ENCODE measurements at places on chromosomes 13 and 19.
A peak's percentile ranks its signal among the peaks of the same experiment; 100 is the strongest.

DNA sequence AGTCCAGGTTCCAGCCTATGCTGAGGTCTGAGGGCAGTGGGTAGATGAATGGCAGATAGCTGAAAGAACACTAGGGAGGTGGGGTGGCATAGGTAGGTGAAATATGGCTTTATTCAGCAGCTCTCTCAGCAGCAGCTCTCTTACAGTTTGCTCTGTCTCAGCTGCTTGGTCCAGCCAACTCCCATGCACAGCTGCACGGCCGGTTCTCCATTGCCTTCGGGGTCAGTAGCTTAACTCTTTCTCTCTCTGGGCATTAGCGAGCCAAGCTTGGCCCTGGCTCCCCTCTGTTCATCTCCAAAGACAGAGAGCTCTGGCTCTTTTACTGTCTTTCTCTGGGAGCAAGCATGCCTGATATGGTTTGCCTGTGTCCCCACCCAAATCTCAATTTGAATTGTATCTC lies 151.9 kb downstream of the MYO16 start:
- DNase-seq, result no peak

DNA sequence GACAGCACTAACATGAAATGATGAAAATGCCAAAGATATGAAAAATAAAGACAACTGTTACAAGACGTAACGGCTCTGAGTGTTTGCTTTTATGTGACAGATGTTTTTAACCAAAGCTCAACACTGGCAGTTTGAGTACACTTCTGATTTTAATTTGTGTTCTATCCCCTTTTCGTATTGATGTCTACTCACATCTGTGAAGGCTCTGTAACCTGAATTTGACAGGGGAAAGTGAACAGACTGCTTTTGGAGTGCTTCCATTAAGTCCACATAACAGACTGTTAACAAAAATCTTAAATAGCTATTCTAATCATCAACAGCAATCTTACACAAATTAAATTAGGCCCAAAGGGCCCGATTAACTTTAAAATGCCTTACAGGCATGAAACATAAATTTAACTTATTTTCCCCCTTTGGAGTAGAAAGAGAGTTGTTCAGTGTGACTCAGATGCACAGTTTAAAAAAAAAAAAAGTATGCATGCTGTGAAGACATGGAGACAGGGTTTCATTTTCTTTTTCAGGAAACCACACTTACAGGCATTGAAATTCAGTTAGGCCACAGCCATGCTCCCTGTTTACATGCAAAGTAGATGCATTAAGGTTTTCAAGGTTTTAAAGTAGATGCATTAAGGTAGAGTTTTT lies 16.3 kb upstream of the RNASEH2B start:
- DNase-seq, result peak; percentile 49

DNA sequence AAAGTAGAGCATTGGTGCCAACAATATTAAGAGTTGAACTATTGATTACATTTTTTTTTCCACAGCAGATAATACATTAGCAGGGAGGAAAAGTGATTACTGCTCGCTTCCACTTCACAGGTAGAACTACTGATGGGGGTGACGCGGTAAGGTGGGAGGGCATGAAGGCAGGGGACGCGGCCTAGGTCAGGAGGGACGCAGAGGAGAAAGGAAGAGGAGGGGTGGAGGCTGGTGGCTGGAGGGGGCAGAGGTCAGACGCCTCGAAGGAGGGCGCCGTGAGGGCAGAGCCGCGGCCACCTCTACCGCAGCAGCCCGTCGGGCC lies 287 bp upstream of the B3GLCT start:
- no peak for DNase-seq

GRCh38 chr13:61857198-61857597 lies 441.5 kb upstream of the PCDH20 start:
- peak; percentile 1 for DNase-seq

GRCh38 chr19:2700660-2701360 lies 1.7 kb downstream of the GNG7 start:
- no peak for DNase-seq

DNA sequence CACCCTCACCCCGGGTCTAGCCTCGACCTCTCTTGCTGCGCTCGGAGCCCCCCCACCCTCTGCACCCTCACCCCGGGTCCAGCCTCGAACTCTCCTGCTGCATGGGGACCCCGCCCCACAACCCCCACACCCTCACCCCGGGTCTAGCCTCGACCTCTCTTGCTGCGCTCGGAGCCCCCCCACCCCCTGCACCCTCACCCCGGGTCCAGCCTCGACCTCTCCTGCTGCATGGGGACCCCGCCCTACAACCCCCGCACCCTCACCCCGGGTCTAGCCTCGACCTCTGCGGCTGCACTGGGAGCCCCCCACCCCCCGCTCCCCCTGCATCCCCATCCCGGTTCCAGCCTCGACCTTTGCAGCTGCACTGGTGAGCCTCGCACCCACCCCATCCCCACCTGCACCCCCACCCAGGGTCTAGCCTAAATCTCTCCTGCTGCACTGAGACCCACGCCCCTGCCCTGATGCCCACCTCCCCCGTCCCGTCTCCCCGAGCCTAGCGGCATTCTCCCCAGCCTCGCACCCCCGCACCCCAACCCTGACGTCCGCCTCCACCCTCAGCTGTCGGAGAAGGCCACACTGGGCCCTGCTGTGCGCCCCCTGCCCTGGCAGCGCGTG lies 1.8 kb downstream of the CFD start:
- DNase-seq, result no peak

- DNase-seq, result no peak
These were observed 350.1 kb upstream of the DACH1 start for GRCh38 chr13:72217142-72217541.

- no peak for DNase-seq
These were observed 221.7 kb upstream of the RXFP2 start for GRCh38 chr13:31517599-31517998.

GRCh38 chr19:10155839-10156238 lies 36.1 kb upstream of the EIF3G start:
- no peak for DNase-seq

GRCh38 chr19:29533578-29534544 lies 8.1 kb downstream of the VSTM2B start:
- no peak for DNase-seq

DNA sequence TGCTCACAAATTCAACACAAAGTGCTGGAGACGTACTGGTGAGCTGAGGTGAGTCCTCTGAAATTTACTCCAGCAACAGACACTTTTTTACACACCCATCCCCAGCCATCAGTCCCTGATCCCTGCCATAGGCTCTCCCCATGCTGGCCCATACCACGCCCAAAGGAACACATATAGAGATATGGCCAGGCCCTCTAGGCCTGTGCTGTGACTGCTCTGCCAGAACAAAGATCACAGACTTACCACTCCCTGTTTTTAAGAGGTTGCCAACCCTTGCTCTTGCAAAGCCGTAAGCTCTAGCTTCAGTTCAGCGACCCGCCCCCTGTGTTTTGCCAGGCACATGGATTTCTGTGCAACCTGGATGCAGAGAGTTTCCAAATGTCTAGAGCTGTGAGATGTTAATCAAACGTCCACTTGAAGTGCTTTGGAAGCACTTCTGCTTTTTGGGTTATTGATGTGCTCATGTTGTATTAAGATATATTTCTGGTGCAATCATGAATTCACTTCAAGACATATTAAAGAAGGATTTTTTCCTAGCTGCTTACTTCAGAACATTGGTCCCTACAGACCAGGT lies 59.7 kb downstream of the DLEU7 start:
- DNase-seq, result no peak

GRCh38 chr13:84896128-84896527 lies 903.1 kb downstream of the SLITRK6 start:
- DNase-seq, result peak; percentile 76

- DNase-seq, result peak; percentile 88
These were observed 913 bp upstream of the ELAVL3 start for GRCh38 chr19:11481534-11482383.

DNA sequence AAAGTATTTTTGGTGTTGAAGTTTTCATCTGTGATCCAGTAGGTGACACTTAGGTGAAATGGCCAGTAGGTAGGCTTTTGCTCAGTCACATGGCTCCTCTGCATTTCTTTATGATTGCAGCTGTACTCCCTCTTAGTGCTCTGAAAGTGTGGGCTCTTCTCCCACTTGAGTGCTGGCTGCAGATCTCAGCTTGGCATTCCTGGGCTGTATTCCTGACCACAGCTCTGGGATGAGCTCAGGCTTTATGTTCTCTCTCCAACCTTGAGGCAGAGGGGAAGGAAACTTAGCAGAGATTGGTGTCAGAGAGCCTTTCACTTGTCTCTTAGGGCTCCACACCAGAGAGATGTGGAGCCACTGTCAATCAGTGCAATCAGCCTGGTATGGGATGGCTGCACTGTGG lies 254.3 kb downstream of the NDFIP2 start:
- peak; percentile 65 for DNase-seq

DNA sequence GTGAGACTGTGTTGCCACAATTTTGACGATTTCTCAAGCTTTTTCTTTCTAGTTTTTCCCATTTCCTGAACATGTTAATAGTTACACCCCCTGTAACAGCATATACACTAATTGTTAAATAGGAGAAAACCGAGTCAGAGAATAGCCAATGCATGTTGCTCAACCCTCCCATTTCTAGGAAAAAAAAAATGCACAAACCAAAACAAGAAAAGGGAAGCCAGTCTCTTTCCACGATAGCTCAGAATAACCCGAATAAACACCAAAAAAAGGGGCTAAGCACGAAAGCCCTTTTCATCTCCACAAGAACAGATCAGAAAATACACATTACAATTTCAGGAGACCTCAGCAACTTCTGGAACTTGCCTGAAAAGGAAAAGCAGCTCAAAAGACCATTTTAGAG lies 16.3 kb downstream of the LATS2 start:
- DNase-seq, result no peak

DNA sequence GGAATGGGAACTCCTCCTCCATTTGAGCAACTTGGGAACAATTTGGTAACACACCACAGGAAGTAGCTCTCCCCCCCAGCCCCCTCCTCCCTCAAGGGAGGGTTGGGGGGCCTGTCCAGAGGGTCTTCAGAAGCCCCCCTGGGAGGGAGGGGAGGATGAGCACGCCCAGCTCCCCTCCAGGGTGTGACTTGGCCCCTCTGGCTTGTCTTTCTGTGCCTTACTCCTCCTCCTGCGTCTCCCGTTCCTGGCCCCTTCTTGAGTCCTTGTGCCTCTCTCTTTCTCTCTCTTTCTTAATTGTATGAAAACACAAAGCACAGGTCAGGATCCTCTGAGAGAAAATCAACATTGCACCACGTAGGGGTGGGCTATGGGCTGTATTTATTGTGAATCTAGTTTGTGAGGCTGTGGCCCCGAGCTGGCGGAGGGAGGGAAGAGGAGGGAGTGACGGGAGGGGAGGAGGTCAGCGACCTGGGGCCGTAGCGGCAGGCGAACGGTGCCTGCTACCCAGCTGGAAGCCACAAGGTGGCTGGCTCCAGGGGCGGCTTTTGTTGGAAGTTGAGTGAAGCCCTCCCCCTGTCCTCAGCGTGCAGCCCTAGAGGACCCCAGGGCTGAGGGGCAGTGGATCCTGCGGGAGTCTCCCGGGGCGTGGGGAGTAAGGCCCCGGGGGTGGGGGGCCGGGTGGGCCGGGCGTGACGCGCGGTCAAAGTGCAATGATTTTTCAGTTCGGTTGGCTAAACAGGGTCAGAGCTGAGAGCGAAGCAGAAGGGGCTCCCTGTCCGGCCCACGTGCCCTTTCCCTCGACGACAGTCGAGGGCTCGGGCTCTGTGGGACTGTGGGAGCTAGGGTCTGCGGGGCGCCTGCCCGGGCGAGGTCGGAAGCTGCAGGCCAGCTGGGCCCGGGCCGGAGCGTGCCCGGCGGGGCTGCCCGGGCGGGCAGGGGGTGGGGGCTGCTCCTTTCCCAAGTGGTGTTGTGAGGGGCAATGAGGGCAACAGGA lies 6.4 kb downstream of the LYL1 start:
- DNase-seq, result no peak

- DNase-seq, result peak; percentile 45
These were observed 350.5 kb downstream of the KCNRG start for GRCh38 chr13:50365408-50366391.

DNA sequence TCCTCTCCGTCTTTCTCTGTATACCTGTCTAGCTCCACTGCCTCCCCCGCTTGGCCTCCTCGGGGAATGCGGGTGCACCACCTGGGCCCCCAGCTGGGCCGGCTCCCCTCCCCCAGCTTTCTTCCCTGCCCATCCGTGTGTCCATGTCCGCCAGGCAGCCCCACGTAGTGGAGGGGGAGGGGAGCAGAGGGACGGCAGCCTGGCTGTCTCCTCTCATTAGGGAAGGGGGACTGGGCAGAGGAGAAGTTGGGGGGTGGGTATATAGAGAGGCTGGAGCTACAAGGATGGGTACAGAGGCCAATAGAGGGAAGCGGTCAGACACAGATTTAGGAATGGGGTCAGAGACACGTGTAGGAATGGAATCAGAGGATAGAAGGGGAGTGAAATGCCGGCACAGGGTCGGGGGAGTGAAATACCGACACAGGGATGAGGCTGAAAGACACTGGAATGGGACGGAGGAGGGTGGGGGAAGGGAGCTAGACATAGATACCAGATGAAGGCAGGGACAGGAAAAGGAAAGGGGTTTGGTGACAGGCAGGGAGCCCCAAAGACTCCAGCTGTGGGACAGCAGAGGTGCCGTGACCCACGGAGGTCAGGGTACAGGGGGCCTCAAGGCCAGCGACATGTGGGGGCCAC lies 2.8 kb downstream of the NECTIN2 start:
- peak; percentile 29 for DNase-seq

GRCh38 chr13:25961294-25961693 lies 90.5 kb downstream of the SHISA2 start:
- DNase-seq, result no peak

DNA sequence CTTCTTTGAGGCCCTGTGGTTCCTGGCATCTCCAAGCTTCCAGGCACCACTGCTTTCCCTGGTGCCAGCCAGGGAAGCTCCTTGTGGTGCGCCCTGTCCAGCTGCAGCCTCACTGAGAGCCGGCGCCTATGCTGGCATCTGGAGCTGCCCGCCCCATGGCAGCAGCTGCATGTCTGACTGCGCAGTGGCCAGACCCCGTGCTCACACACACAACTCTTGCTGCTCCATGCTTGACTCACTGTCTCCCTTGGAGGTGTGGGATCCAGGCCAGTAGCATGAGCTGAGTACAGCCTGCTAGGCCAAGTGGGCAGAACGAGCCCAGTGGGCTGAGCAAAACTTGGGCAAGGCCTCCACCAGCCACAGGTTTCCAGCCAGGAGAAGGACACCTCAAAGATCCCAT lies 11.5 kb upstream of the SUPT20H start:
- DNase-seq, result peak; percentile 16

DNA sequence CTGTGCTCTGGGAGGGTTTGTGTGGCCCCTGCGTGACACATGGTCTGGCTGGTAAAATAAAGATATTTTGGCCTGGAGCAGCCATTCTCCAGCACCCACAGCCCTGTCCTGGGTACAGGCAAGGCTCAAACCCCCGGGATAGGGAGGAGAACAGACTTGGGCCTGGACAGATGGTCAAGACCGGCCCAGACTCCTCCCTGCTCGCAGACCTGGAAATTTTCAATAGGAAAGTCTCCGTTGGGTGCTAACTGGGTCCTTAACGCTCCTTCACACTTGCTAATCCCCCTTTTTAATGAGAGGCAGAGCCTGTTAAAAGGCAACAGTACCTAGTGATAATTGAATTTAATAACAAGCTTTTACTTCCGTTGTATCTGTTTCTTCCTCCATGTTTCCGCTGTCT lies 2.5 kb downstream of the PALM start:
- DNase-seq, result no peak

GRCh38 chr19:55441692-55442321 lies 1.3 kb downstream of the SHISA7 start:
- no peak for DNase-seq
